Activated CD8-positive, alpha-beta memory T cell treated with anti-CD3 and anti-CD28 coated beads, Interleukin-2, amount 50 U/mL, for 48 hours (primary cell): ENCODE measurements at places on chromosomes 12 and 14.
A peak's percentile ranks its signal among the peaks of the same experiment; 100 is the strongest.

DNA sequence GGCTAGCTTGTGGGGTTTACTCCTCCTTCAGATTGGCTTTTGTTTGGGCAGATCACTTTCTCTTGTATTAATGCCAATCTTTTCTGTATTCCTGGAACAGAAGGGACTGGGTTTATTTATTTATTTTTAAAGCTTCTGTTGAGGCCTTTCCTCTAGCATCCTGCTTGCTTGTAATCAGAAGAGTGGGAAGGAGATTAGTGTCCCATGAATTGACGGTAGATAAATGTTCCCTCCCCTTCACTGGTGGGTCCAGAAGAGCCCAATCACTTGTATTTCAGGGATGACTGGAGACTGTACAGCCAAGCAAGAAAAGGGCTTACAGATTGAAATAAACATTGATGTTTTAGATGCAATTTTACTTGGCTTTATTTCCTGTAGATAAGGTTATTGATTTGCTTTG, 71.0 kb downstream of the LIN52 start:
- DNase-seq, result no peak

GRCh38 chr14:79103764-79104163, 933.6 kb downstream of the NRXN3 start:
- no peak for DNase-seq

DNA sequence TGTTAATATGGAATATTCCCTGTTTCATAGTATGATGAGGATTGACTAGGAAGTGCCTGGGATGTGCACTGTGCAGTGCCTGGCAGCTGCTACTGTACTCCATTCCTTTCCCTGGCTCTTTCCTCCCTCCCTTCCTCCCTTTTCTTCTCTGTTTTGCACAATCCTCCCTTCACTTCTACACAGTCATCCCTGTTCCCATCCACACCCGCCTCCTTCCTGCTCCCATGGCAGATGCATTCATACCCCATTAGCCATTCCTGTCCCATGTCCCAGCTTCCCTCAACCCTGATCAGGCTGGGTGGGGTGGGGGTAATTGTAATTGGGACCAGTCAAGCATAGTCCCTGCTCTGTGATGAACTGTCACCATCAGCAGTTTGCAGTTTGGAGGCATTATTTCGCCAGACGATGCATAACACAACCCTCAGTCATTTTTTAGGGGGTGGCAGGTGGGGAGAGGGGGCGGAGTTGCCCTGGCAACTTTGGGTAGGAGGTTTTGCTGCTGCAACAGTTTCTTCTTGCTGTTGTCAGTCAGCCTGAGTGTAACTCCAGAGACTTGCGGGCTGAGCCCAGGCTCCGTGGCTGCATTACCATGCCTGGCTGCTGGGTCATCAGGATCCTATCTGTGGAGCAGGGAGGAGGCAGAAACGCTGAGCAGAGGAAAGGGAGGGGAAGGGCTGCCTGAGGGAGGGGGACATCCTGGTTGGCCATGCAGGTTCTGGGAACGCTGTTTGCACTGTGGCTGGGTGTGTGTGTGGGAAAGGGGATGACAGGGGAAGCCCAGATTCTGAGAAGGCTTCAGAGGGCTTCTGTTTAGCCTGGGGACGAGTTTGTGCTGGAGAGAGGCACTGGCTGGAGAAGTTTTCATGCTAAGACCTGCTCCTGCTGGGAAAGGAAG, 4.1 kb upstream of the KRT84 start:
- DNase-seq, result no peak

GRCh38 chr14:59239022-59239421, 50.6 kb downstream of the DAAM1 start:
- DNase-seq, result no peak

GRCh38 chr14:88934351-88934806, 109.9 kb downstream of the TTC8 start:
- DNase-seq, result no peak

DNA sequence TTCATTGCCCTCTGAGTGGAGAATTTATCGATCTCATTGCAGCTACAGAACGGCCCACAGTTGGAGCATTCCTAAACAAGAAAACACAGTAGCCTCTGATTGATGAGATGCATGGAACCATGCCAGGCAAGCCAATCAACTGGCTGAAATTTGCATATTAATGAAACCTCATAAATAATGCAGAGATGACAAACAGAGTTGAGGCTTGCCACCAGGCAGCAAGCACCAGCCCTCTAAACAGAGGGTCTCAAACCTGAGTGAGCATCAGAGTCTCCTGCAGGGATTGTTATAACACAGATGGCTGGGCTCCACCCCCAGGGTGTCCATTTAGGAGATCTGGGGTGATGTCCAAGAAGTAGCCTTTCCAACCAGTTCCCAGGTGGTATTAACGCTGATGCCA, 60.9 kb upstream of the CMKLR1 start:
- no peak for DNase-seq

DNA sequence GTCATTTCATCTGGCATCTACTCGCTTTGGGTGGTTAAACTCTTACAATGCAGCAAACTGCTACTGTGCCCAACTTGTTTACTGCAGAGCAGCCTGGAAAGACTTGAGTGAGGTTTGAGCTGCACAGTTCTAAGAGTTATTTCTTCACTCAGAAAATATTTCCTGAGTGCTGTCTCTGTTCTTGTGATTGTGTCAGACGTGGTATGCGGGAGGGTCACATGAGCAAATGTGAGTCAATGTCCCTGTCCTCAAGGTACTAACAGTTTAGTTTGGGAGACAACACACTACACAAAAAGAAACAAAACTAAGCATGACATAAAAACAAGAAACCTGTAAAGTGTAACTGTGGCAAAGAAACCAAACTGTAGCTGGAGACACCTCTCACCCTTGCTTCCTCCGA, 32.4 kb downstream of the FLVCR2 start:
- DNase-seq, result no peak

GRCh38 chr12:9264546-9264945, 56.4 kb upstream of the PZP start:
- DNase-seq, result no peak

- no peak for DNase-seq
These were observed 27.9 kb downstream of the RHOF start for GRCh38 chr12:121765573-121765972.

- DNase-seq, result no peak
These were observed 61.5 kb downstream of the DHRS2 start for GRCh38 chr14:23697680-23698079.

DNA sequence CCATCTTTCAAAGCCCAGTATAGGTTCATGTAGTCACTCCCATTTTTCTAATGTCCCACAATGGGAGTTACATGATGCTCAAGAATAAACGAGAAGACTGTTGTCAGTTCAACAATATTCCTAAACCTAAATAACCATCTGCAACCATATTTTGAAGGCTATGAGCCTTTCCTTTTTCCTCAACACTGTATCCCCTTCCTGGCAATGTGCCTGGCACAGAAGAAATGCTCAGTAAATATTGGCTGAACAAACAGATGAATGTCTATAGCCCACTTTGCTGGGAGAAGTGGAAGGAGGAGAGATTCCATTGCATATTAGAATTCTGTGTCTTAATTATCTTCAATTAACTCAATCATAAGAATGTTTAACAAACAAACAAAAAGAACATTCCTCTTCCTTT, 6.1 kb downstream of the ARMH4 start:
- DNase-seq, result no peak

DNA sequence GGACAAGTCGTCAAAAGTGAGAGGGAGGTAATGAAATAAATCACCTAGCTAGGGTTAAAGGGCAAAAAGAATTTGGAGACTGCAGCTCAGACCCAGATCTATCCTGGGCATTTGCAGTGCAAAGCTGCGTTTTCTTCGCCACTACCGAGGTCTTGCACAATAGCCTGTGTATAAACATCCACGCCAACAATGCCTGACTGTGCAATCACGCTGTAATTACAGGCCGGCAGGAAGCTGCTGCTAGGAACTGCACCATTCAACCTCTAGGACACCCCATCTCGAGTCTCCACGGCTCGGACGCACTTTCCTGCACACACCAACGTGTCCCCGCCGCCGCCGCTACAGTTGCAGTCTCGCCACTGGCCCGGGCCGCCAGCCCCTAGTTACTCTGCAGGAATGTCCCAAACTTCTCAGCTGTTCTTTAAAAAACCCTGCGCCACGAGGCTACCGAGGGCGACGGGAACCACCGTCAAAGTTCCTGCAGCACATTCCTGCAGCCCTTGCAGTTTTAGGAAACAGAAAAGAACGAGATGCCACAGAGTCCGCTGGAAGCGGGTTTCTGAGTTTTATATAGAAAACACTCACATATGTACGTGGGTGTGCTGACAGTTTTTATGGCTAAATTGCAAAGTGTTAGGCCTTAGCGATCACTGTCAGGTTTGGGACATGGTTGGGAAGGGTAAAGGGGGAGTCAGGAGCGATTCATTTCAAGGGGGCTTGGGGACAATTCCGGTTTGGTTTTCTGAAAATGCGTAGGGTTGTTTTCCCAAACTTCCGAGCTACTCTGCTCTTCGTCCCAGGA, 65.6 kb upstream of the PTGR2 start:
- DNase-seq, result peak; percentile 83

GRCh38 chr14:88270776-88271175, 52.3 kb downstream of the KCNK10 start:
- DNase-seq, result no peak

GRCh38 chr12:128600886-128601285, 222.9 kb downstream of the SLC15A4 start:
- no peak for DNase-seq
